ENCODE measurements at places on chromosomes 7 and 10.
A peak's percentile ranks its signal among the peaks of the same experiment; 100 is the strongest.

DNA sequence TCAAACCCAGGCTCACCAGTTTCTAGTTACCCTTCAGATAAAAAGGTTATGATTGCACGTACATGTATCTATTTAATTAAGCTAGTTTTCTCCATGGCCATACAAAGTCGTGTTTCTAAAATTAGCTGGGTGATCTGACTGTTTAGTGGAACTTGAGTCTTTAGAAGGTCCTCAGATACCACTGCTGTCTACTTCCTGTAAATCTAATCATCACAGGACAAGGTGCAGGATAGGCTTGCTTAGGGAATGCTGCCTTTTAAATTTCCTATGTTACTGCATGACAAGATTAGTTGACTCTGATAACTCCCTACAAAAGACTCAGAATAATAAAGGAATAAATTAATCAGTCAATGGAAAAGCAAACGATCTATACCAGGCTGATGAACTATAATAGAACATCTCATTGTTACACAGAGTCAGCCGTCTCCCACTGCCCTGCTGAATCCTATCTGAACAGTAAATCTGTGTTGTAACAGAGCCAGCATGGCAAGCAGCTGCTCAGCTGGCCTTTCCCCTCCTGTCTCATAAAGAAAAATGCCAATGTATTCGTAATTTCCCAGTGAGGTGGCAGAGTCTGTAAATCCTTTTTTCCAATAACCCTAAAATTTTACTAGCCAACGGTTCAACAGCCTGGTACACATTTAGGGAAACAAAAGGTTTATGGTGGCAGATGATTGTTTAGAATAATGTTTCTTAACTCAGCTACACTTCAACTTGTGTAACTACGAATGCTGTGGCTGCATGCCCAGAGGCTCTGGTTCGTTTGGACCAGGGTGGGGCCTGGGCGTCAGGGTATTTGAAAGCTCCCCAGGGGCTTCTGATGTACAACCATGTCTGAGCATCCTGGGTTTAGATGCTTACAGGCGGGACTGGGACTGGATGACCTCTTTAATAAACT, 318.0 kb downstream of the PAXIP1 start:
- no peak for DNase-seq

GRCh38 chr10:87505366-87506111, 846 bp downstream of the MINPP1 start:
- peak; percentile 20 for DNase-seq

GRCh38 chr7:130292682-130293257, at the start of gene CPA4:
Gene CPA4 (plus strand): TSS chr7:130293161. CDS start chr7:130293181, 20 bp downstream.
- DNase-seq: no peak

GRCh38 chr7:81180573-81180972, 261.7 kb upstream of the SEMA3C start:
- no peak for DNase-seq

- DNase-seq: no peak
These were observed 39.4 kb downstream of the HTRA1 start for GRCh38 chr10:122500726-122501125.

DNA sequence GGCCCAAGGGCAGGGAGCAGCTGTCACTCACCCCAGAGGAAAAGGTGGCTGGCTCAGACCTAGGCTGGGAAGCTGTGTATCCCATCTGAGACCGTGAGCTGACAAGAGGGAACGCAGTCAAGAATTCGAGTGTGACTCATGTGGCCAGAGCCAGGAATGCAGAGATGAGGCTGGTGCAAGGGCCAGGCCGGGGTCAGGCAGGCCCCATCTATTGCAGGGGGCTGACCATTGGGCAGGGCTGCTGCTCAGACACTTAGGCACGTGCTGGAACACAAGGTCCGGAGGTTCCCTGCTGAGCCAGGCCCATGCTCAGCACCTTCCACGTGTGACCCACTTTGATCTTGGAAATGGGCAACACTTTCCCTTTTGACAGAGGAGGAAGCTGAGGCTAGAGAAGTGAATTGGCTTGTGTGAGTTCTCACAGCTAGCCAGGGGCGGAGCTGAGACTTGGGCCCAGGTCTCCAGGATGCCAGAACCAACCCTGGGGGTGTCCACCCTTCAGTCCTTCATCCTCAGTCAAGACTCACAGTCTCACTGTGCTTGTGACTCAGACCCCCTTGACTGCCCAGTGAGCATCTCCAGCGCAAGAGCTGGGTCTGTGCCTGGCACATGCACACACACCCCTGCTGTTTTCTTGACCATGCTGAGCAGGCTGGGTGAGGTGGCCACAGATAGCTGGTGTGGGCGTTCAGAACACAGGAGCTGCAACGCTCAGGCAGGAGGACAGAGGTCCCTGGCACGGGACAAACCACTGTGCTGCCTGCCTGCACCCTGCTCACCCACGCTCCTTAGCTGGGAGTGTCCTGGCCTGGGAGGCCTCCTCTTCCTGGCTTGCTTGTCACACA, 47.6 kb upstream of the PPIF start:
- no peak for DNase-seq

- DNase-seq: no peak
These were observed 39.7 kb downstream of the ZNF33A start for GRCh38 chr10:38050212-38050611.

DNA sequence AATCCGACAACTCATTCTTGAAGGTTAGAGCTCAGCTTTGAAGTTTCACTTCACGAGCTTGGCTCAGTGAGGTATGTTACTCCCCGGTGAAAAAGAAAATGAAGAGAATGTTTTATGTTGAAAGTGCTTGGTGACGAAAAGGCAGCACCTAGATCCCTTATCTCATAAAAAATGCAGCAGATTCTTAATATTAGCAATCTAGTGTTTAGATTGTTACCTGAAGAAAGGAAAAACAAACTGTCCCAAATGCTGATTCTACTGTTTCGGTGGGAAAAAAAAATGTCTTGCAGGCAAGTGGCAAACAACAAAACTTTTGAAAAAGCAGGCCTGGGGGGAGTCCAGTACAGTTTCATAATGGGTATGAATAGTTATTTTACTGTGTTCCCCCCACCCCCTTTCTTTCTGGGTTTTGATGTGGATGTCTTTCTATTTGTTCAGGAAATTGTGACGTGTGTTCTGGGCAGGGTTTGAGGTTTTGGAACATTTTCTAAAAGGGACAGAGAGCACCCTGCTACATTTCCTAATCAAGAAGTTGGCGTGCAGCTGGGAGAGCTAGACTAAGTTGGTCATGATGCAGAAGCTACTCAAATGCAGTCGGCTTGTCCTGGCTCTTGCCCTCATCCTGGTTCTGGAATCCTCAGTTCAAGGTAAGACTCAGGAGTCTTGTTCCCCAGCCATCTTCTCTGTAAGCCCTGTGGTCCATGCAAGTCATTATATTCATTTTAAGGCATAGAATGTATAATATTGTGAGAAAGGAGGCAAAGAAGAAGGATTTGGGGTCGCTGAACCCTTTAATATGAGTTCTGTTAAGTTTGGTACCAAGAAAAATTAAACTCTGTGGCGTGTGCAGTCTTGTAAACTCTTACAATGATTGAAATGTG, at the start of gene SRGN:
Gene SRGN (plus strand): TSS at position 514 of the 881 bp plus-strand sequence. CDS start 55 bp downstream, at position 569.
- DNase-seq: peak; percentile 85

DNA sequence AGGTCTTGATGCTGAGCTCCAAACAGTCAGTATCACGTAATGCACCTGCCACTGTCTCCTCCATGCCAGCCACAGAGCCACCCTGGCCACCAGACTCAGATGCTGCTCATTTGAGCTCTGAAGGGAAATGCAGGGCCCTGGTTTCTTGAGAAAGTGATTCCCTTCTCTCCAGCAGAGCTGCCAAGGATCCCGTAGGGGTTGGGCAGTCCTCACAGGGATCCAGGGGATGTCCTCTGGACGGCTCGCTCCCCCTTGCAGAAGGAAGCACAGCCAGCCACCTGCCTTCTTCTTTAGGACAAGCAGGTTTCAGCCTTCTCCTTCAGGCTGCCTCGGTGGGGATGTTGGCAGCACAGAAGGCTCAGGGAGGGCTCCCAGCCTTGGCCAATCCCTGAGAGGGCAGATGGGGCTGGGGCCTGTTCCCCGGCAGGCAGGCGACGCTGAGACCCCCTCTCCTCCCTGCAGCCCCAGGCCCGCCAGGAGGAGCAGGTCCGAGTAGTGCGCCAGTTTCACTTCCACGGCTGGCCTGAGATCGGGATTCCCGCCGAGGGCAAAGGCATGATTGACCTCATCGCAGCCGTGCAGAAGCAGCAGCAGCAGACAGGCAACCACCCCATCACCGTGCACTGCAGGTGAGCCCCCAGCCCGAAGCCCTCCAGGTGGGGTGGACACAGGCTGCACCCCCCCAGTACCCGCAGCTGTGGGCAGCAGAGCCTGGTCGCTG, 48.9 kb downstream of the MKI67 start:
- no peak for DNase-seq

- no peak for DNase-seq
These were observed 29.1 kb downstream of the GALNT11 start for GRCh38 chr7:152054367-152055230.

- no peak for DNase-seq
These were observed 14.1 kb upstream of the TNPO3 start for GRCh38 chr7:129069021-129069420.

- no peak for DNase-seq
These were observed 77.3 kb downstream of the STK31 start for GRCh38 chr7:23787272-23787671.

- DNase-seq: no peak
These were observed 34.6 kb upstream of the LSM8 start for GRCh38 chr7:118149394-118149793.

DNA sequence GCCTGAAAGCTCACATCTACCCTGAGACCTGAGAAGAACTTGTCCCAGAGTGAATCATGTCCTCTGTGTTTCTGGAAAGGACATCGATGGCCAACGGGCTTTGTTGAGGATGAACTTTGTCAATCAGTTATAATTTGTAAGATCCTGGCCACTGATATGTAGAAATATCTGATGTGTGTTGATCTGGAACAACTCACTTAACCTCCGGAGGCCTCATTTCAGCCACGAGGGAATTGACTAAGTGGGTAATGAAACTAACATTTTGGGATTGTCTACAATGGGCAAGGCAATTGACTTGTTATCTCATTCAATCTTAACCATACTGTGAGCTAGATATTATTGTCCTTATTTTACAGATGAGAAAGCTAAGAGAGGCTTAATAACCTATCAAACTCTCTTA, 468.1 kb upstream of the NRP1 start:
- no peak for DNase-seq

GRCh38 chr10:60281331-60281730, 108.3 kb downstream of the ANK3 start:
- no peak for DNase-seq

GRCh38 chr7:104652434-104652833, 324.0 kb downstream of the LHFPL3 start:
- no peak for DNase-seq

DNA sequence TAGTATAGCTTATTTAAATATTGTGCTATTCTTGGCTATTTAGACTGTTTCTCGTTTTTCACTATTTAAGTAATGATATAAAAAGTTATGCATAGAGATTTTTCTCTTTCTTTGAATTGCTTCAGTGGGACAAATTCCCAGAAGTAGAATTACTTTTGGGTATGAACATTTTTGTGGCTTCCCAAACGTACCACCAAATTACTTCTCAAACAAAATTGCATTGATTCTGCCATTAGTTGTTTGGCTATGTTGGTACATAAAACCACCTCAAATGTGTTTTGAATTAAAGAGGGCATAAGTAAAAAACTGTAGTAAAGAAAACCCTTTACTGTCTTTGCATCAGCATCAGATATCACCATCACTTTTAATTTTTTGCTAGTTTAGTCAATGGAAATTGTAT, 31.0 kb downstream of the AKR1B1 start:
- DNase-seq: no peak

DNA sequence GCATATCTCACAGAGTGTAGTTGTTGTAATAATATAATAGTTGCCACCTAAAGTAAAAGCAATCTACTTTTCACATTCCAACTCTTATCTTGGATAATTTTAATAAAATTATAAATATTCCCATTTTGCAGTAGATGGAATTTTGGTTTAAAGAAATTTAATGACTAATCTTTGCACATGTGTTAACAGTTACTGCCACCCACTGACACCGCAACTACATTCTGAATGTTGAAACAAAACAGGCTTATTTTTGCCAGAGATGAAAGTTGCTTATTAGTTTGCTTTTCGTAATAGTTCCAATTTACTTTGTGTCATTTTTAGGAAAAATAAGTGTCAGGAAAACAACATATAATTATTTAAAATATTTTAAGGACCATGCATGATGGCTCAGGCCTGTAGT, 557.5 kb upstream of the PCDH15 start:
- DNase-seq: no peak

- no peak for DNase-seq
These were observed 79.2 kb downstream of the NUDCD3 start for GRCh38 chr7:44411306-44411705.

Data from CD4-positive, alpha-beta T cell treated with Interferon gamma for 1 hour (primary cell).